MCF 10A (cell line): ENCODE measurements at places on chromosomes 6 and 20. TPM values are rescaled to one million over a fixed set of nuclear protein-coding genes. Genes with fewer than 3 reads are reported as not detected.

Gene SAMHD1
- 2.6 and 3.5 TPM in 2 replicates for total RNA-seq

DNA sequence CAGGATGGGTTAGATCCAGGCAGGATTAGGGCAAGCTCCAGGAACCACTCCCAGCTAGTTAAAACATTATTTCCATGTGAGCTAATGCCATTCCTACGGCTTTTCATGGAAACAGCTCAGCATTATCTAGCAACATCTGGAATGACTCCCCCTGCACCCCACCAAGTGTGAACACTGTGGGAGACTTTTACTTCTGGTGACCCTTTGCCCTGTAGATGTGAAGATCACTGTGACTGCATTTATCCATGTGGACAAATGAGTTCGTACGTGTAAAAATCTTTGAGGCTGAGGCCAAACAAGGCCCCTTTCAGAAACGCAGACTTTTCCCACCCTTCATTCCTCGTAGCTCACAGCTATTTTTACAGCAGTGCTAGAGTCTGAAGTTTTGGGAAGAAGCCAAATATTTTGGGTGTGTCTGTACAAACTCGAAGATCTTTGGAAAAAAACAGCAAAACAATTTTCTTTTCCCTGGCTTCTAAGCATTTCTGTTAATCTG lies 221.8 kb upstream of the SOX4 start:
- H3K27ac ChIP-seq, result peak overlapping the region; percentile 27
- H3K4me1 ChIP-seq, result peaks cover 8% of the 10 kb centered on the region
- no peak overlapping the region for H3K4me3 ChIP-seq
- no peaks in the 10 kb centered on the region for H3K36me3 ChIP-seq
- DNase-seq, result peak; percentile 40

DNA sequence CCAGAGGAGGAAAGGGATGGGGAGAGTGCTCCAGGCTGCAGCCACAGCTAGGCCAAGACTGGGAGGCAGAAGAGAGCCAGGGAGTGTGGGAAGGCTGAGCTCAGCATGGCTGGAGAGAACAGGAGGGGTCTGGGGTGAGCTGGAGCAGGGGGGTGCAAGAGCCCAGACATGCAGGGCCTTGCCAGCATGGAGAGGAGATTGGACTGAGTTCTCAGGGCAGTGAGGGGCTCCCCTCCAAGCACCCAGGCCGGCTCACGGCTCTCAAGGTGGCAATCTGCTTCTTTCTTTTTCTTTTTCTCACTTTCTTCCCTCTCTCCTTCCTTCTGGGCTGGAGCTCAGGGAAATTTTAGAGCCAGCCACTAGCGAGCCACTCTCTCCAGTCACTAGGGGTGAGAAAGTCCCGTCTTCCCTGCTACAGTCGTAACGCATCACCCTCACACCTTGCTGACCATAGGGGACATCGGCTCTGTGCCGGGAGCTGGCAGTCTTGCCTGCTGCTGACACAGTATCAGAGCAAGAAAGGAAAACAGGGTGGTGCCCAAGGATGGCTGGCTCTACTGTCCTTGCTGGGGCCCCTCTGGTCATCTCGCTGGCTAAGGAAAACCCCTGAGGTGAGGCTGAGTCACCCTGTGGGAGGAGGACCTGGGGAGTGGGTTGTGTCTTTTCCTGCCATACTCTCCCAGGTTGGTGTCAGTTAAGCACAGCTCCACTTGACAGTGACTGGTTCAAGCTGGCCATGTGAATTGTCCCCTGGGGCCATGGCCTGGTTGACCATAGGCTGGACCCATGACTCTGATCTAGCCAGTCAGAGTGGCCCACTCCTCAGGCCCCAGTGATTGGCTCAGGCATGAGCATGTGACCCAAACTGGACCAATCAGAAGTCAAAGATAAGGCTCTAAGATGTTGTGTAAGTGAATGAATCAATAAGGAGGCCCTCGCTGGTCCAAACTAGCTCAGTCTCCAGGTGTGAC lies 135.1 kb upstream of the PMEPA1 start:
- H3K4me3 ChIP-seq, result no peak overlapping the region
- no peak for DNase-seq
- no peak overlapping the region for H3K27ac ChIP-seq
- peaks cover 3% of the 10 kb centered on the region for H3K4me1 ChIP-seq

DNA sequence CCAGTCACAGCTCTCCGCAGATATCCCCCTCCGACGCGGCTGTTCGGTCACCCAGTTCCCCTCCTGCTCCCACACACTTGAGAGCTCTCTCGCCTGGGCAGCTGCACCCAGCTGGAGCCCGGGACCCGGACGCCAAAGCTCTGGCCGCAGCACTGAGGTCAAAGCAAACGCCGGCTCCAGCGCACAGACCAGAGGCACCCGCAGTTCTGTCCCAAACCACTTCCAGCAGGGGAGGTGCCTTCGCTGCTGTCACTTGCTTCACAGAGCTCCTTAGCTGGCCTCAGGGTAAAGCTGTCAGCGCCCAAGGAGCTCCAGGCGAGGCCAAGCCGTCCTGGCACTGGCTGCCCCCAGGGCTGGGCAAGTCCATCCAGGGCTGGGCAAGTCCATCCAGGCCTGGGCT lies 27.9 kb downstream of the SLC2A4RG start:
- no peaks in the 10 kb centered on the region for H3K36me3 ChIP-seq
- H3K4me3 ChIP-seq, result no peak overlapping the region
- DNase-seq, result no peak
- H3K27ac ChIP-seq, result no peak overlapping the region
